Natural killer cell treated with Interleukin-12 subunit alpha and Interleukin-12 subunit beta and Interleukin-15 and Interleukin-18, amount 100 ng/mL, for 72 hours (primary cell): ENCODE measurements at places on chromosomes 6 and 20. TPM values are rescaled to one million over a fixed set of nuclear protein-coding genes. Genes with fewer than 3 reads are reported as not detected.

MYLK4 gene
- total RNA-seq, result 0.33 TPM

TMEM74B gene
- not detected for total RNA-seq

PABPC1L gene
- 58.2 TPM for total RNA-seq

EEF1A2 gene
- 3.1 TPM for total RNA-seq

PACSIN1 gene
- 0.19 TPM for total RNA-seq
